ENCODE measurements at places on chromosomes 11 and 22.
A peak's percentile ranks its signal among the peaks of the same experiment; 100 is the strongest.

- no peak for DNase-seq
Measured at GRCh38 chr11:95324826-95325225, 93.8 kb upstream of the SESN3 start.

GRCh38 chr11:123378096-123378495 lies 52.0 kb upstream of the GRAMD1B start:
- DNase-seq, result no peak

GRCh38 chr11:93236741-93237675 lies 39.2 kb upstream of the SLC36A4 start:
- DNase-seq, result peak; percentile 14

- DNase-seq, result no peak
Measured at GRCh38 chr11:120527111-120527761, 15.7 kb downstream of the GRIK4 start.

- peak; percentile 63 for DNase-seq
Measured at GRCh38 chr22:50432131-50432876, 42.5 kb downstream of the SBF1 start.

DNA sequence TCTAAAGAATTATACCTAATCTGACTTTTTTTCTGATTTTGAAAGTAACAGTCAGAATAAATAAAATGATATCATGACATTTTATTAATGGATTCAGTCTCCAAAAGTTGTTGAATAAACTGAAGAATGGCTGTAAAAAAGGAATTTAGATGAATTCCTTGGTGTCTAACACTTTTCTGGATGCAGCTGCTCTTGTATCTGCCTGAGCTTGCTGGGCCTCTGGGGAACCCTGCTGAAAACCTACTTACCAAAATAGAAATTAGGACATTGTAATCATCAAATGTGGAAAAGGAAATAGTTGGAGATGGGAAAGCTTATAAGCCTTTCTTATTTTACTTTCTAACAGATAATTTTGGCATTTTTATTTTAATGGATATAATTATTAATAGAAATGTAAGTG lies 315.7 kb upstream of the ANO5 start:
- no peak for DNase-seq

- no peak for DNase-seq
Measured at GRCh38 chr11:106872246-106872645, 146.0 kb downstream of the GUCY1A2 start.

DNA sequence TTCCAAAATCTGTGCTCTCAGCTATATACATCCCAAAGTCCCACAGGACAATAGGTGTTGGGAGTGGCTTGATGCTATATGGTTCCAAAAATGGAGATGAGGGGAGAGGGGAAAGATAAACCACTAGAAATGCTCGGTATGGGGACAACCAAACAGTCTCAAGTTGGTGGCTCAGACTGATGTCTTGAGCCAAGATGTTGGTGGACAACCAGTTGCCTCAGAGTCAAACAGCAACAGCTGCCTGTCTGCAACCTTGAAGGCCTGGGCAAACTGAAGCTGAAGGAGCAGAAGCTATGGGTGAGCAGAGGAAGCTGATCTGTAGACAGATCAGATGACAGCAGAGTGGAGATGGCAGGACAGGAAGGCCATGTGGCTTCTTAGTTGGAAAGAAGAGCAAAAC lies 4.0 kb downstream of the RRP8 start:
- no peak for DNase-seq

DNA sequence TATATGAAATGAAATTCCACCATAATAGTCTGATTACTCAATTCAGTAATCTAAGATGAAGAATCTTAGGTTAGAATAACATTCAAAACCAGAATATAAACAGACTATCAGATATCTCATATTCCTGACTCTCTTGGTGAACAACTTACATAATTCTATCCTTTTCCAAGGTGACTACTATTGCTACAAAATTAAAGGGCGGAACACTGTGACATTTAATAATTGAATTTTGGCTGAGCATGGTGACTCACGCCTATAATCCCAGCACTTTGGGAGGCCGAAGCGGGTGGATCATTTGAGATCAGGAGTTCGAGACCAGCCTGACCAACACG lies 34.4 kb downstream of the RDX start:
- no peak for DNase-seq

DNA sequence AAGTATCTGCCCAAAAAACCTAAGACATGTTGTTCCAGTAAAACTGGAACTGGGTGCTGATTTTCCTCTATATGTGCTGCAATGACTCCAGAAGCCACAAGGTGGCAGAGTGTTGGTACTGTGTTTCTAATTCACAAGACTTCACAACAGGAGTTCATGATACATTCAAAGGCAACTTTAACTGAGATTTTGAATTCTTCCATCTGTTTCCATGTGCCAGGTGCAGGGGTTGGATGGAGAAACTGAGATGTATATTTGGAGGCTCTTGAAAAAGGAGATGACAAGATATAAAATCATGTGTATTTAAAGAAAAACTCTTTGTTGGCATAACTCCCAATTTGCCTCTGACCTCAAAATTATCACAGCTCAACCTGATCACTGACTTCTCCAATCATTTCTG lies 1098.6 kb upstream of the CCDC90B start:
- DNase-seq, result peak; percentile 69

GRCh38 chr22:23124611-23125511 lies 16.9 kb downstream of the RSPH14 start:
- peak; percentile 5 for DNase-seq

DNA sequence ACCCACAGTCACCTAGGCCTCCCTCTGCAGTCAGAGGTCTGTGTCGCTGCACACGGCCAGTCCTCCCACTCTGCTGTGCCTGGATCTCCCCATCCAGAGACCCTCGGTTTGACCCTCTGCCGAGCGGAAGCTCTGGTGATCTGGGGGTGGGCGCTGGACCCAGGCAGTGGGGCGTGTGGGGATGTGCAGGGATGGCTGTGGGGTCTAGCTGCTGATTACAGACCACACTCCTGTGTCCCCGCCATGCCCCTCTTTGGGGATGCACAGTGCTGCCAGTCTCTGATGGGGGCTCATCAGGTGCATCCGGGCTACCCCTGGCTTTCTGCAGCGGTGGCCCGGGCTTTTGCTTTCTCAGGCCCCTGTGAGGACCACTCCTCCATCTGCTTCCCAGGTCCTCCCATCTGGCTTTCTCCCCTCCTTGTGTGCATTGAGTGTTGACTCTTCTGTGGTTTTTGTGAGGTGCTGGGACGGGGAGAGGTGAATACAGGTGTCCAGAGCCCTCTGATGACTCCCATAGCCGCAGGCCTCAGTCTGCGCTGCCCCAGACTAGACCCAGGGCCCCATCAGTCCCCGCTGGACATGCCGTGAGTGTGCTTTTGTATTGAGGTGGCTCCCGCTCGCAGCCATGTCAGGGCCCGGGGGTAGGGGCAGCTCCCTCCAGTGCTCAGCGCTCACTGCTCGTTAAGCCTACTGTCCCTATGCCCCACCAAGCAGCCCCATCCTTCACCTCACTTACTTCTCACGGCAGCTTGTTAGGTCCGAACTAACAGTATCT lies 251.6 kb downstream of the TBC1D22A start:
- DNase-seq, result no peak

GRCh38 chr11:74695705-74696280 lies 35.4 kb downstream of the CHRDL2 start:
- no peak for DNase-seq

DNA sequence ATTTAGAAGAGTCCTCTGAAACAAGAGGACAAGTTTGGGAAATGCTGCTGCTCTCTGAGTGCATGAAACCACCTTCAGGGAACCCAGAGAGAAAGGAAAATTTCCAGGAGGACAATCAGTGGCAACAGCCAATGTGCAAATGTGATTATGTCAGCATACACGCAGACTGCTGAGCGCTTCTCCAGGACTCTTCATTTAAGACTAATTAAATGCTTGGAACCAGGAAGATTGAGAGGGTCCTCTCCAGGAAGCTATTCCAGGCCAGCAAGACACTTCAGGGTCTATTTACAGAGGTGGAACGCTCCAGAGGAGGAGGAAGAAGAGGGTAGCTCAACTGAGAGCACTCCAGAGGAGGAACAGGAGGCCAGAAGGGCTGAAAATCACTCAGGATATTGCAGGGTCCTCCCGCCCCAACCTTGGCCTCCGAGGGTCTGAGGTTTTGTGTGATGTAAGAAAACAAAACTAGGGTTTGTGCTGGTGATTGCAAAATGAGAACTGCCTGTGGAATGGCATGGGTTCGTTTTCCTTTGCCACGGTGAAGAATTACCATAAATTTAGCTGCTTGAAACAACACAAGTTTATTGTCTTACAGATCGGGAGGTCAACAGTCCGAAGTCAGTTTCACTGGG lies 14.1 kb upstream of the HTR3A start:
- DNase-seq, result no peak

DNA sequence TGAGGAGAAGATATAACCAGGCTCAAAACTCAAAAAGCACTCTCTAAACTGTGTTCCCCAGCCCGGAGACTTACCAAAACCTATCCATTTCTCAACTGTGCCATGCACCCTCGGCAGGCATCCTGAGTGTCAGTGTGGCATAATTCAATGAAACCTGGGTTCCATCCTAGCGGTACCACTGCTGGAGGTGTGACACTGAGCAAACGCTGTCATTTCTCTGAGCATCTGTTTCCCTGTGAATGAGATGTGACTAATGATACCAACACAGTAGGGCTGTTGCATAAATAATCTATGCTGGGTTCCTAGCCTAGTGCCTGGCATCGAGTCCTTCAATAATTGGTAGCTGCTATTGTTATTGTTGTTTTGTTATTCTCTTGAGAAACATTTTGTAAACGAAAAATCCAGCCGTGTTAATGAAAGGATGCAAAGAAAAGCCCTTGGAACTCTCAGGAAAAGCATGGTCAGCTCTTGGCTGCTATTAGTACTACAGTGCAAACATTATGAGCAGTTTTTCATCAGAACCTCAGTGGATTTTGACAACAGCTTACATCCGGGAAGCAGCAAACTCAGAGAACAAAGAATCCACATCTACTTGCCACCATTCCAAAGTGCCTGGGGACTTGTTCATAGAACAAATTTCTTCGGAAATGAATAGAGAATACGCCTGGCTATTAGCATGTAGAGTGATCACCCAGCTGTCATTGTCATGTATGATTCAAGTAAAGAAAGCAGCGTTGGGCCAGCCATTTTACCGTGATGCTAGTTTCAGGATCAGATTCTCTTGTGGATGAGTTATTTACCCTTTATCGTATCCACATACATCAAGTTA lies 53.7 kb downstream of the TECTA start:
- DNase-seq, result no peak

GRCh38 chr22:37430941-37431340 lies 3.7 kb upstream of the ELFN2 start:
- DNase-seq, result no peak

- no peak for DNase-seq
Measured at GRCh38 chr11:46247659-46248058, 29.8 kb upstream of the CREB3L1 start.

DNA sequence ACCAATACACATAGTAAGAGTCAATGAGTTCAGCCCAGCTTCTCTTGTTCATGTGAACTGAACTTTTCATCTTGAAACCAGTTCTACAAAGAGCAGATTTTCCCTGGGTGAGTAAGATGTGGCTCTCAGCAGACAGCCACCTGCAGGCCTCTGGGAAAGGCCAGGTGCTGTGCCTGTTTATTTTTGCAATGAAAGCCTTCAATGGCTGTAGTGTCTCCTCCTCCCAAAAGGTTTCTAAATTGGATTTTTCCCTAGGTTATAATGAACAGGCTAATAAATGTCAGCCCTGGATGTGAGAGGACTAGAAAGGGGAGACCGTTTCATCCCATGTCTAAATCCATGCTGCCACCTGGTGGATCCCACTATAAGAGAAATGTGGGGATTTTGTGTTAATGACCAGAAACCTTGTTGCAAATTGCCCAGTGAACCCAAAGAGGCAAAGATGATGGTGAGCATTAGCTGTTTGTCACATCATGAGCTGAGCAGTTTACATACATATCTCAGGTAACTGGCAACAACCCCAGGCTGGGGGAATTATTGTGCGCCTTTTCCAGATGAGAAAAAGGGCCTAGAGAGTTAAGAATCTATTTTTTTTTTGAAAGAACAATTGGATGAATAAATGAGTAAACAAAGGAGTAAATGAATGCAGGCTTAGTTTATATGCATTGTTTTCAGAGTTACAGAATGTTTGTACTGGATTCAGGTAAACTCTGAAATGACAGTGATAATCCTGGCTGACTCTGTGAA lies 12.7 kb downstream of the C11orf91 start:
- no peak for DNase-seq

DNA sequence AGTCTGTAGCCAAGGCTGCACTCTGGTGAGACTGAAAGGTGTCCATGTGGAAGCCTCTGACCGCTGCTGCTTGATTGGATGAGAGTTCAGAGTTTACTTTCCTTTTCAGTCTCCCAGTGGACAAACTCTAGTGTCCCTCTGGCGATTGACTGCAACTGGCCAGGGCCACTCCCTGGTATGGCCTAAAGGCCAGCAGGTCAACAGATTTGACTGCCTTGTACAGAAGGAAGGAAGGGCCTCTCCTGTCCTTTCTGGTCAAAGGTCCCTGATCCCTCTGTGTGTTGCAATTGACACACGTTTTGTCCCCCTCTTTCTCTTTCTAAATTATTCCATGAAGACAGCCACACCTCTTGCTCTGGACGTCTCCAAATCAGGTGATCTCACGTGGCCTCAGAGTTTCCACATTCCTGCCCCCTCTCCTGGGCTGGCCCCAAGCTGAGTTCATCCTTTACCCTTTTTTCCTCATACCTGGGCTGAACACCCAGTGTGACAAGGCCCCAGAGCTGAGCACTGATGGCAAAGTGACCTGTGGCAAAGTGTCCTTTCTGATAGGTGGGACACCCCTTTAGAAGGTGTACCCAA lies 18.7 kb upstream of the FBLN1 start:
- no peak for DNase-seq

DNA sequence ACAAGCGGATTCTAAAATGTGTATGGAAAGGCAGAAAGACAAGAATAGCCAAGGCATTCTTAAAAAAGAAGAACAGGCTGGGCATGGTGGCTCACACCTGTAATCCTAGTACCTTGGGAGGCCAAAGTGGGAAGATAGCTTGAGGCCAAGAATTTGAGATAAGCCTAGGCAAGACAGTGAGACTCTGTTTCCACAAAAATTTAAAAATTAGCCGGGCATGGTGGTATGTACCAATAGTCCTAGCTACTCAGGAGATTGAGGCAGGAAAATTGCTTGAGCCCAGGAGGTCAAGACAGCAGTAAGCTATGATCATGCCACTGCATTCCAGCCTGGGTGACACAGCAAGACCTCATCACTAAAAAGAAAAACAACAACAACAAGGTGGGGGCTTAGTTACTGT lies 46.0 kb upstream of the PPP2R1B start:
- DNase-seq, result no peak

GRCh38 chr11:78708388-78708787 lies 133.7 kb upstream of the NARS2 start:
- no peak for DNase-seq

- DNase-seq, result no peak
Measured at GRCh38 chr11:128271401-128271800, 316.0 kb downstream of the ETS1 start.

- no peak for DNase-seq
Measured at GRCh38 chr11:10255388-10256125, 38.5 kb downstream of the SBF2 start.

- no peak for DNase-seq
Measured at GRCh38 chr22:46106279-46107022, 43.9 kb upstream of the PPARA start.

Measured in posterior cingulate gyrus (tissue), 11 donors.